ENCODE measurements at places on chromosomes 6 and 20.

DNA sequence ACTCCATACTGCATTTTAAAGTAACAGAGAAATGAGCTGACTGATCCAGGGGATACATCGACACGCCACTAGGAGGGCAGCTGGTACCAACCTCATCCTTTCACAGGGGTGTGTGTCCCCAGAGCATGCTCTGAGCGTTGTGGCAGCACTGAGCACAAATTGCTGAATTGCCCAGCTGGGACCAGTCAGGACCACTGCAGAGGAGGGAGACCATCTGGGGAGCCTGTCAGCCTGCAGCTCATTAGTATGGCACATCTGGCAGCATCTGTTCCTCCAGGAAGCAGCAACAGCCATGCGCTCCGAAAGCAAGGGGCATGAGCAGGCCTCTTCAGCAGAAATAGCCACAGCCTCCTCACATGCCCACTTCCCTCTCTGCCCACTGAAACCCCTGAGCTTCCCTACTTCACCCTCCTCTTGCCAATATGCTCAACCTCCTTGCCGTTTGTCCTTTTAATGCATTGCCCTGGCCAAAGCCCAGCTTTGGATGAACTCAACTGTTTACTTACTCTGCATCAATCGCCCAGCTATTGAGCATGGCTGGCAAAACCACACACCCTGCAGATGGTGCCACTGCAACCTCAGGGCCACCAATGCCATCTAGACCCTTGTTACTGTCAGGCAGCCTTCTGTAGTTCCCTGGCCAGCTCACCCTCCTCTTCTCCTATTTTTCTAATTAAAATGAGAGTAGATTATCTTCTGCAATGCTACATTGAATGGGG lies 77.6 kb upstream of the NEDD9 start:
- H3K36me3 ChIP-seq, result no peaks in the 10 kb centered on the region
- DNase-seq, result no peak
- H3K27ac ChIP-seq, result no peak overlapping the region

- H3K36me3 ChIP-seq, result no peaks in the 10 kb centered on the region
- H3K4me3 ChIP-seq, result no peak overlapping the region
- no peak for DNase-seq
- no peaks in the 10 kb centered on the region for H3K4me1 ChIP-seq
These were observed 48.6 kb downstream of the TSPYL4 start for GRCh38 chr6:116205281-116205680.

- H3K4me1 ChIP-seq, result no peaks in the 10 kb centered on the region
- DNase-seq, result no peak
- H3K36me3 ChIP-seq, result no peaks in the 10 kb centered on the region
- H3K4me3 ChIP-seq, result no peak overlapping the region
- peaks cover 8% of the 10 kb centered on the region for H3K27me3 ChIP-seq
- H3K27ac ChIP-seq, result no peak overlapping the region
These were observed 27.4 kb upstream of the SIM1 start for GRCh38 chr6:100491952-100492670.

DNA sequence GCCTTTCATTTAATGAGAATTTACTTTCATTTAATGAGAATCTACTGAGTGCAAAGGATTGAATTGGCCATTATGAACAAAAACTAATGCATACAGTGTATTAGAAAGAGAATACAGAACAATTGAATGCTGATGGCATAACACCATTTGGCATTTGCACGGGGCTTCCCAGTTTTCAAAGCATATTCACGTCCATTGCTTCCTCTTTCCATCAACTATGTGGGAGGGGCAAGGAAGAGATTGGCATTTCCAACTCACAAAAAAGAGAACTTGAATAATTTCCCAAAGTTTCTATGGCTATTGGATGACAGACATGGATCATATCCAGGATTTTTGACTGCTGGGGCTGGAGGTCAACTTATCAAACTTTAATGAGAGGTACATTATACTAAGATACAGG lies 23.2 kb upstream of the ARG1 start:
- H3K36me3 ChIP-seq, result no peaks in the 10 kb centered on the region
- no peak for DNase-seq

GRCh38 chr20:63155266-63156165 lies 60.4 kb downstream of the YTHDF1 start:
- H3K4me3 ChIP-seq, result no peak overlapping the region
- peaks cover 6% of the 10 kb centered on the region for H3K27me3 ChIP-seq
- H3K4me1 ChIP-seq, result no peaks in the 10 kb centered on the region
- no peaks in the 10 kb centered on the region for H3K36me3 ChIP-seq

DNA sequence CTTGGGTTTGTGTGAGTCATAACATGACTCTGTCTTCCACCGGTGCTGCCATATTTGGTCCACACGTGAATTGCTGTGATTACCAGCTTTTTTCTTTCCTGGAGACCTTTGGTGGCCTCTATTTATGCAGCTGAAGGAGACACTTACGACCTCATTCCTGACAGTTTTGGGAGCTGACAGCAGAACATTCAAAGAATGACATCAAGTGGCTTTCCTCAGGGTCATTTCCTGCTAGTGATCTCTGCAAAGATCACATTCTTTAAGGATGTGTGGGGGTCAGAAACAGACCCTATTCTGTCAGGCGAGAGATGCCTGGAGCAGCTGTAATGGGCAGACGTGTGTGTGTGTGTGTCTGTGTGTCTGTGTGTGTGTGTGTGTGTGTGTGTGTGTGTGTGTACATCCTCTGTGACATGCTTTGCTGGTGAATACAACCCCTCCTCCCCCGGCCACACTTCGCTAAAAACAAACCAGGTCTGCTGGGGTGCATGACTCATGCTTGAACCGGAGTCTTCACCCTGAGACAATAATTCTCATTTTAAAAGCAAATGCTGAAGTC lies 115.6 kb downstream of the TMEM170B start:
- no peak overlapping the region for H3K4me3 ChIP-seq
- H3K36me3 ChIP-seq, result no peaks in the 10 kb centered on the region
- no peak for DNase-seq

DNA sequence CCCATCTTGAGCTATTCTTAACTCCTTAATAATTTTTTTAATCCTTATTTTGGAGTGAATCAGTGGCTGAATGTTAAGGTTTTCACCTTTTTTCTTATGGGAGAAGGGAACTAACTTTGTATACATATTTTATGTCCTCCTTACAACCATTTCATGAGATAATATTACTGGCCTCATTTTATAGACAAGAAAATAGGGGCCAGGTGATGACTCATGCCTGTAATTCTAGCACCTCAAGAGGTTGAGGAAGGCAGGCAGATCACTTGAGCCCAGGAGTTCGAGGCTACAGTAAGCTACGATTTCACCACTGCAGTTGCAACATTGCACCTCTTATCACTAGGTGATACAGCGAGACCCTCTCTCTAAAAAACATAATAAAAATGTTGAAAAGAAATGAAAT lies 128.7 kb downstream of the TMEM242 start:
- H3K27ac ChIP-seq, result no peak overlapping the region
- peaks cover 10% of the 10 kb centered on the region for H3K36me3 ChIP-seq
- DNase-seq, result no peak
- H3K4me3 ChIP-seq, result no peak overlapping the region
- H3K4me1 ChIP-seq, result no peaks in the 10 kb centered on the region

DNA sequence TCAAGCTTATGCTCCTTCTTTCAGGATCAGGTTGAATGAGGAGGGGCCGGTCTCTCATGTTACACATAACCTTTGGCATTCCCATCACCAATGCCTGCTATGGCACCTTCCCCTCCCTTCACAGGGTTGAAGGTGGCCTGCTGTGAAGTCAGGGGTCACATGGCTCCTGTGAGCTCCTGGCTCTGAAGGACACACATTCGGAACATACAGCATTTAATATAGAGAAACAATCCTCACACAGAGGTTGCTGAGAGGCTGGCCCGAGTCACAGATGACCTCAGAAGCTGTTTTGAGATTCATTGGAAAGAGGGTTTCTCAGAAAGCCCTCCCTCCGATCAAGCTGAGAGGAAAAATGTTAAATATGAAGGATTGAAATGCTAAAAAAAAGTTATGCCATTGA lies 82.1 kb downstream of the PSMG4 start:
- peaks cover 11% of the 10 kb centered on the region for H3K4me1 ChIP-seq
- H3K27ac ChIP-seq, result no peak overlapping the region
- no peak for DNase-seq
